ENCODE measurements at places on chromosomes 6 and 20.

DNA sequence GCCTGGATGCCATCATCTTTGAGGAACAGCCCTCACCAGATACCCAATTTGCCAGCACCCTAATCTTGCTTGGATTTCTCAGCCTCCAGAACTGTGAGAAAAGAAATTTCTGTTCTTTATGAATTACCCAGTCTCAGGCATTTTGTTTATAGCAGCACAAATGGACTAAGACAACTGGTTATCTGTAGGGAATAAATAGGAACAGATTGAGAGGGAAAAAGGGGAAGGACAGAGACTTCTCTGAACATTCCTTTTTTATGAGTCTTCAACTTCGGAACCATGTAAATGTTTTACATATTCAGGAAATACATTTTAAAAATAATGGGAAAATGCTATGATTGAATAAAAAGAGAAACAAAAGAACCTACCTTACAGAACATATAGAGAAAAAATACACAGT, 20.9 kb downstream of the KCTD20 start:
- no peak for DNase-seq

- DNase-seq: no peak
These were observed 649.1 kb upstream of the GJE1 start for GRCh38 chr6:141483598-141484061.

DNA sequence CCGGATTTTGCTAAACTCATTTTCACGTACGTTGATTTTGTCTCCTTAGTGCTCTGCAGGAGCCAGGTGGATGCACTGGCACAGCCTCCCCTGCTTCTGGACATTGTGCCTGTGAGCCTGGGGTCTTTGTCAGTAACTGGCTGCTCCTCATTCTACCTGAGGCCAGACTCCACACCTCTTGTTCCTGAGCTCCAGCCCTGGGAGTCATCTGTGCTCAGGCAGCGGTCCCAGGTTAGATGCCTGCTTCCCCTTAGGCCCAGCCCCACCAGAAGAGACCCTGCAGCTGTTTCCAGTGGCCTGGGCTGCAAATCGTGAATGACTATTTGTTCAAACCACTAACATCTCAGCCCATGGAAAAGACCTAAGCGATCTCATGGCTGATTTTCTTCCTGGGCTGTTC, 129.1 kb downstream of the ERMARD start:
- DNase-seq: no peak

GRCh38 chr6:20876561-20876960, 342.3 kb downstream of the CDKAL1 start:
- DNase-seq: no peak

- no peak for DNase-seq
These were observed 10.7 kb upstream of the MPC1 start for GRCh38 chr6:166393535-166393823.

DNA sequence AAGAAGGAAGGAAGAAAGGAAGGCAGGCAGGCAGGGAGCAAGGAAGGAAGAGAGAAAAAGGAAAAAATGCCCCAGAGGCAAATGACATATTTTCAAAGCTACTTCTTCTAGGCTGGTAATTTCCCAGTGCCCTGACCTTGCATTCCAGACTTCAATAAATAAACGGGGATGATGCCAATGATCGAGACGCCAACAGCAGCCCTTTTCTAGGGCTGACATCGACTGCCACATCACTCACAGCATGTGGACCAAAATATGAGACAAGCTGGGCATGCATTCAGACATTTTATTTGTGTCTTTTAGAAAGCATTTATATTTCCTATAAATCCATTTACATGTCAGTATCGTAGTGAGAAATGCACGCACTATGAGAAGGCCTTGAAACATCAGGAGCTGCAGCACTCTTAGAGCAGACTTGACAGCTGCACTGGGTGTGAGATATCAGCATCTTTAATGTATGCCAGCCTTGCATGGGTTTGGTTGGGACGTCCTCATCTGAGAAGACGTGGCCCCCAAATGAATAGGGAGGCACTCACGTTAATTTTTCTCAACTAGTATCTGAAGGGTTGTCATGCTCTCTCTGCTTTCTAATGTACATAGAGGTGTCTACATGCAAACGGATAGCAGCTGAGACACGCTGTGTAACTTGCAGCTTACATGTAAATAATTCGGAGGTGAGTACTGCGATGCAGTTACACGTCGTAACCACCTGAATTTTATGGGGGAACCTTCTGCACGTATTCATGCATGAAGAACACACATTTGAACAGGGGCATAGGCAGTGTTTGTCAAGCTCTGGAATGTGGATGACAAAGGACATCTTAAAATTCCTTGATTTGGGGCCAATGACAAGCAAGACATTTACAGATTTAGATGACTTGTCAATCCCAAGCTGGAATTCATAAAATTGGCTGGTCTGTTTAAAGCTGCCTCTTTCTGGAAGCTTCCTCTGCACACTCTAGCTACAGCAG, 149.1 kb upstream of the AGPAT4 start:
- DNase-seq: no peak

- no peak for DNase-seq
These were observed 42.8 kb upstream of the PLCG1 start for GRCh38 chr20:41094353-41095055.
